Hematopoietic multipotent progenitor cell treated with erythropoietin and hydrocortisone succinate and interleukin-3 and kit ligand, for 8 days (in vitro differentiated cells): ENCODE measurements at places on chromosomes 12 and 14.

- peak; percentile 83 for DNase-seq
Observed at GRCh38 chr12:11840366-11840765, 190.9 kb downstream of the ETV6 start.

DNA sequence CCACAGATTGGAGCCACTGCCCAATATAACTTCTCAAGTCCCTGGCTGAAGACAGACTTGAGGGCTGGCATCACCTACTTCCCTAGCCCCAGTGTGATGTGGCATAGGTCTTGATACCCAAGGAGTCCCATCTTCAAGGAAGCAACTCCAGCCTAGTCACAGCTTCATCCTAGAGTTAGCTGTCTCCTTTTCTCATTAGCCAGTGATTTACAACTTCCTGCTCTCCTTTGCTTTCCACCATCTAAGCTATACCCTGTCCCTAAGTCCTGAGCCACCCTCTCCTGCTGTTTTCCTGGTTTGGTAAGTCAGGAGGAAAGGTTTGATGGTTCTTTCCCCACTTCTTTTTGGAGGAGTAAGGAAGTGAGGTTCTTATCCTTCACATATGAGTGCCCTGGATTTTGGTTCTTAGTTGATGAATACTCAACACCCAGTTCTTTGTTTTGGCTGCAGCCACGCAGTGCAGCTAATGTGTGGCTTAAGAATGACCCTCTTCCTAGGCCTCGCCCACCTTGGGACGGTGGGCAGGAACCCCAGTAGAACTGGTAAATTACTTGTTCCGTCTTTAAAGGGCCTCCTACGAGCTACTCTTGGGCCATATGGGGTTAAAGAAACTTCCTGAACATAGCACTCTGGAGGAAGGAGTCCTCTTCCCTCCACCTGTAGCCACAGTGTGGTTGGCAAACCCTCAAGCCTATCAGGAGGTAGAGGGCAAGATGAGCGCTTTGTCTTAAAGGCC, 3.9 kb upstream of the GPX2 start:
- DNase-seq: no peak

GRCh38 chr14:76262641-76263040, 110.9 kb downstream of the GPATCH2L start:
- no peak for DNase-seq

DNA sequence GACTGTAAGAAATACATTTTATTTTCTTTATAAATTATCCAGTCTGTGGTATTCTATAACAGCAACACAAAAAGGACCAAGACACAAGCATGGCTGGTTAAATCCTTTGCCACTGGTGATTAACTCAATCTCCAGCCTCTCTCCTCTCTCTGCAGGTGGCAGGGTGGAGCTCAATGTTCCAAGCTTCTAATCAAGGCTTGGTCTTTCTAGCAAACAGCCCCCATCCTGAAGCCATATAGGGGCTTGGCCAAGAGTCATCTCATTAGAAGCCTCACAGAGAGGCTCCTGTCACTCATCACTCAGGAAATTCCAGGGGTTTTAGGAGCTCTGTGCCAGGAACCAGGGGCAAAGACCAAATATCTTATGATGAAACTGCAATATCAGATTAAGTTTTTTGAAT, 12.0 kb downstream of the C12orf75 start:
- no peak for DNase-seq

GRCh38 chr14:82488473-82488872, 954.8 kb upstream of the SEL1L start:
- no peak for DNase-seq
